ENCODE measurements at places on chromosomes 7 and 10.

GRCh38 chr10:129945526-129945925 lies 18.5 kb downstream of the EBF3 start:
- DNase-seq: no peak

GRCh38 chr7:77351539-77352004 lies 64.6 kb downstream of the GSAP start:
- no peak for DNase-seq

DNA sequence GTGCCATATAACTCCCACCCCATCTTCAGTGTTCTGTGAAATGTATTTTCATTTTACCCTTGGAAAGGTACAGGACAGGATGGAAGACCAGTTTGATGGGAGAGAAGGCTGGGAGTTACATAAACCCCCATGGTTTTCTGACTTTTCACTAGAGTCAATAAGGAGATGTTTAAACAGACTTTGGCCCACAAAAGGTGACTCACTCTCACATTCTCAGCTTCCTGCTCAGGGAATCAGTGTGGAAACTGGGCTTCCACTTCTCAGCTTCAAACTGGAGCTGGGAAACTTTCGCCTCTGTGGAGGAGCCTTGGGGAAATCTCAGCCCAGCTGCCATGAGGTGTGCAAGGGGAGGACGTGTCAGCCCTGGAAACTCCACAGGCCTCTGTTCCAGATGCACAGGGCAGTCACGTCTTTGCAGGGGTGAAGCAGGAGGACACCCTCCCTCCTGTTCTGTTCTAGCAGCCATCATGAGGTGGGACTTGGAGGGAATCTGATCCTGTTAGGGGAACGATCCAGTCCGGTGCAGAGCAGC lies 560.5 kb upstream of the GALNT17 start:
- no peak for DNase-seq

- no peak for DNase-seq
These were observed 15.3 kb downstream of the SFRP4 start for GRCh38 chr7:37901236-37901827.

DNA sequence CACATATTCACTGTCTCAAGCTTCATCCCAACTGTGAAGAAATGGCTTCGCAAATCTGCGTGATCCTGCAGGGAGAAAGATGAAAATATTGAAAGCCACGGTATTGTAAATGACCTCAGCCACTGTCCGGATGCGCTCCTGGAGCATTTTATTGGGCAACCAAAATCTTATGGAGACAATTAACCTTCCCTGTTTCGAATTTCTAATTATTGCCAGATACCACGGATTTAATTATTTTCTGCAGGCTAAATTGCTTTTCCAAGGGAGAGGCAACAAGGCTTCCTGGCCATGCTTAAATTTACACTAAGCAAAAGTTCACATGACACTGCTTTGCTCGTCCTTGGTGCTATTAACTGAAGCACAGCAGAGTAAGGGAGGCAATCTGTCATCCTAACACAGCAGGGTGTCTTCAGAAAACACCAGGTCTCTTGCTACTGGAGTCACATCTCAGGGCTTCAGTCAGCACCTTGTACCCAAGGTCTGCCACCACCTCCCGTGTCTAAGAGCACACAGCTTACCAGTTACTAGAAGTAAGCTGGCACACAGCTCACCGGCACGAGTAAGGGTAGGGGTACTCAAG lies 162.2 kb downstream of the SFMBT2 start:
- DNase-seq: no peak

DNA sequence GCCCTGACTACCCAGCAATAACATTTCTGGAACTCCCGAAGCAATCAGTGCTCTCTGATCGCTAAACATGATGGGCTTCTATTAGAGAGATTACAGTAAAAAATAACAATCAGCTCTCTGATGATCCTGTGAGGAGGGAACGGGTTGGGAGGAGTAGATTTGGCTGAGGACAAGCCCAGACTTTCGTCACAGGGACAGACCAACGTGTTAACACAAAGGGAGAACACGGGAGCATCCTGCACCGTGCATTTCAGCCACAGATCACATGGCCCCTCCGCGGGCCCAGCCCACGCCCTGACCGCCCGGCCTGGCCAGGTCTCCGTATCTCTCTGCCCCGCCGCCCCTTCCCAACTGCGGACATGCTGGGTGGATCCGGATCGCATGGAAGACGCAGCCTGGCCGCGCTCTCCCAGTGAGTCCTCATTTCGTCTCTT lies 95.0 kb upstream of the AGBL3 start:
- DNase-seq: peak; percentile 91

GRCh38 chr7:150731916-150732315 lies 5.3 kb upstream of the GIMAP5 start:
- no peak for DNase-seq

DNA sequence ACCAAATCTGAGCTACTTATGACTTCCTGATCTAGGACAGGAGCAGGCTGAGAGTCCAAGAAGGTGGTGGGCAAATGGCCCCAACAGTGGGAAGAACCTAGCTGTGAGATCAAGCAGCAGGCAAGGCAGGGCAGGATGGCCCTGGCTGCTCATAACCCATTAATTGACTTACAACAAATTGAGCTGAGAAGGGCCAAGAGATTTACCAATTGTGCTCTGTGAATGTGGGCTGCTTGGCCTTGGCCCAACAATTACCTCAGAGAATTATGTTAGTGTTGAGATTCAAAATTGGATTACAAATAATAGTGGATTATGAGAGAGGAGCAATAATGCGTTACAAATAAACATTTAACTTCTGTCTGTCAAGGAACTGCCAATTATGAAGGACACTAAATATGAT lies 956.5 kb downstream of the KCNMA1 start:
- no peak for DNase-seq

DNA sequence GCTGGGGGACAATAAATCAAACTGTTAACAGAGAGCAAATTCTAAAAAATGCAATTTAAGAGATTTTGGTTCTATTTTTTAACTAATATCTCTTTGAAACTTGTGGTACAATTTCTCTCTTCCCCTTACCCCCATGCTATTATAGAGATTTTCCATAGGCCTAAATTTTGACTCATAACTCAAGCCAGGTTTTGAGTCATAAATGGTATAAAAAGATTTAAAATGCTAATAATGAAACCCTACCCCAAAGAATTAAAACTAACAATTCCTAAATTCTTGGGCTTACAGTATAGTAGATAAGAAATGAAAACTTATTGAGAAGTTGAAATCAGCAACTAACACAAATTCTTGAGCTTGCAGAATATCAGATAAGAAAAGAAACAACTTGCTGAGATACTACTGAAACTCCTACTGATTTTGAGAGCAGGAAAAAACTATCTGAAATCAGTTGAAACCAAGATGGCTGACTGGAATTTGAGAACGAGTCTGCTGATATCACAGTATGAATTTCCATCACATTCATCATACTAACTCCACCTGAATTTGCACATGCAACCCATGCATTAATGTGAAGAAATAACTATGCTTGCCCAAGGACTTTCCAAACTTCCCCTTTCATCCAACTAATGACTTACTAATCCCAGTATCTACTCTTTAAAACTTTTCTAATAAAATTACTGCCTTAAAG lies 36.3 kb downstream of the POT1 start:
- DNase-seq: no peak

- DNase-seq: no peak
These were observed 202.2 kb downstream of the AUTS2 start for GRCh38 chr7:69800495-69800894.

DNA sequence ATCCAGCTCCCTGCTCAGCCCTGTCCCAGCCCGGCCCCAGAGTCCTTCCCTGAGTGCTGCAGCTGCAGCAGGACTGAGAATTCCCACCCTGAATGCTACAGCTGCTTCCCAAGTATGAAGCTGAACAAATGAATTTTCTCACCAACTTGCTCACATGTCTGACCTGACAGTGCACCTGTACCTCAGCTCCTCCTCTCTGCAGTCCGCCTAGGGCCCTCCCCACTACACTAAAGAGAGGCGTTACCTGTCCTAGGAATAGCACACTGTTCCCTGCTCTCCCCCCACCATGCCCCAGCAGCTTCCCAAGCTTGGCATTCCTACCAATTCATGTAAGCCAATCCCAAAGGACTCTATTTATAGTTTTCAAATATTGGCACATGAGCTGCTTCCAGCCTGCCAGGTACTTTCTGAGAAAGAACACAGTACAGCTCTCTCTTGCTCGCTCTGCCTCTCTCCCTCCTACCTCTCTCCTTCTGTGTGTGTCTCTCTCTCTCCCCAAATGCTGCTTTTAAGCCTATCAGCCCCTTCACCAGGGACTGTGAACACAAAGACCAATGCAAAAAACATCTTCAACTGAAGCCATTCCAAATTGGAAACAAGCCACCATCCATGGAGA lies 400.1 kb downstream of the TNS3 start:
- no peak for DNase-seq

DNA sequence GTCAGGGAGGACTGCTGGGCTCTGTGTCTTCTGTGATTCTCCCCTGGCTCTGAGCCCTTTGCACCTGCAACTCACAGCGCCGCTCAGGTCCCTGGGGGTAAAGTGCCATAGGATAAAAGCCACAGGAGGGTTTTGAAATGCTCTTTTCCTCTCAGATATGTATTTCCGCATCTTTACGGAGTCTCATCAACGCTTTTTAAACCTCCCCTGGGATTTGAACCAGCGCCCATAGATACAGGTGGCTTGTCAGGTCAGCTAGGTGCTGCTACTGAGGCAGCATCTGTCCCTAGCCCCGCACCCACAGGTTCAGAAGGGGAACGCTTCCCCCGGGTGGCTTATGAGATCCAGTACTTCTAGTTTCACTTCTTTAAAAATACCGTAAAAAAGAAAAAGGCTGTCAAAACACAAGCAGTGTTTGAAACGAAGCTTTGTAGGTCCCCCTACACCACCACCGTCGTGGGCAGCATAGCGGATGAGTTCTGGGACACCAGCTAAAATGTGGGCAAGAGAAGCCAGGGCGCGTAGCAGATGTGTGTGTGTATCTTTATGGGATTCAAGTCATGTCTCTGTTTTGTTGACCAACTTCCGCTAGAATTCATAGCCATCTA lies 173.5 kb downstream of the CUX1 start:
- no peak for DNase-seq

- no peak for DNase-seq
These were observed 34.3 kb upstream of the HERPUD2 start for GRCh38 chr7:35729061-35729783.

- DNase-seq: no peak
These were observed 32.1 kb downstream of the UMAD1 start for GRCh38 chr7:7672545-7673239.

- no peak for DNase-seq
These were observed 26.1 kb upstream of the DUSP5 start for GRCh38 chr10:110471566-110472139.

- DNase-seq: no peak
These were observed 255.7 kb downstream of the BUB3 start for GRCh38 chr10:123409884-123410283.

- peak; percentile 18 for DNase-seq
These were observed 238.5 kb downstream of the ZMYND11 start for GRCh38 chr10:373526-374309.

DNA sequence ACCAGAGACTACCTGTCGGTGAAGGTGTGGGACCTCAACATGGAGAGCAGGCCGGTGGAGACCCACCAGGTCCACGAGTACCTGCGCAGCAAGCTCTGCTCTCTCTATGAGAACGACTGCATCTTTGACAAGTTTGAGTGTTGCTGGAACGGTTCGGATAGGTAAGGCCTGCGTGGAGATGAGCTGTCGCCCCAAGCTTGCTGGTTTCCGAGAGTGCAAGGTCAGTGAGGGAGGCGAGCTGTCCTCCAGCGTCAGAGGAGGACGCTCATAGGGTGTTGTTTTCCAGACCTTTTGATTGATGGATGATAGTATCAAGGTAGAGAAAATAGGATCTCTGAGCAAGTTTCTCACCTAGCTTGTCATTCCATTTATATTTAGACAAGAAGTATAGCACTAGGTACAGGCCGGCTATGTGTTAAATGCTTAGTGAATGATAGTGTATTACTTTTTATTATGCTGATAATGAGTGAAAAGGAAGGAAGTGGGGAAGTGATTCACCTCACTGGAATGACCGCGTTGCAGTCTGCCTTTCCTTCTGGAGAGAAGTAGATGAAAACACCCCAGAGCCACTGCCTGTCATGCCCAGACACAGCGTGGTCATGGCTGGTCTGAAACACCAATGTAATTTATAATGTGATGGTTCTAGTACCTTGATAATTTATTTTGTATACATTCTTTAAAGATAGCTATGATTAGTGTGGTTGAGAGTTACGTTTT lies 33.9 kb downstream of the BNIP3 start:
- DNase-seq: no peak

DNA sequence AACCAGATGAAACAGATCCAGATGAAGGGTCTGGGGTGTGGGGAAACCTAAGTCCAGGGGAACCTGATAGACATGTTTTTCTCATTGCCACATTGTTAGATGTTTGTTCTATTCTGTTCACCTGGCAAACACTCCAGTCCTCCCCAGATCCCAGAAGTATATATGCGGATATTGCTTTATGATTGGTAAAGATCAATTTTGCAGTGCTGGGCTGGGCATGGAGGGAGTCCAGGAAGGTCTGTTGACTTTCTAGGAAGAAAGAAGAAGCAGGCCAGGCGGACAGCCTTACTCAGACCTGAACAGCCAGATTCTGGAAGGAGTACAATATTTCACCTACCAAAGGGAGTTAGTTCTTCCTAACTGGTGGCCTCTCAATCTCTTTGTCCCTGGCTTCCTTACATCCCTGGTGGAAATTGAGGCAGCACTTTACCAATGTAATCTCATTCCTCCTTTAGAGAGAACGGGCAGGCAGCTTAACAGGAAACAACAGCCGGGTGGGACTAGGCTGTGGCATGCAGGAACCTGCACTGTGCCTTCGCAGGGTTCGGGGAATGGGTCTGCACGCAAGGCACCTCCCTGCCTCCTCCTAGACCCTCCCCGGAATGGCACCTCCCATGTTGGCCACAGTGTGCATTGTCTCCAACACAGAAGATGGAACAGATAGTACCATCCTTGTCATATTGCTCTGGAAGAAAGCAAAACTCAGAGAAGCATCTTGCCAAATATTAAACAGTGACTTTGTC lies 930 bp downstream of the GIMAP6 start:
- DNase-seq: no peak

GRCh38 chr7:113246738-113247137 lies 128.4 kb upstream of the SMIM30 start:
- no peak for DNase-seq

GRCh38 chr10:63588436-63589167 lies 67.4 kb downstream of the REEP3 start:
- DNase-seq: no peak

DNA sequence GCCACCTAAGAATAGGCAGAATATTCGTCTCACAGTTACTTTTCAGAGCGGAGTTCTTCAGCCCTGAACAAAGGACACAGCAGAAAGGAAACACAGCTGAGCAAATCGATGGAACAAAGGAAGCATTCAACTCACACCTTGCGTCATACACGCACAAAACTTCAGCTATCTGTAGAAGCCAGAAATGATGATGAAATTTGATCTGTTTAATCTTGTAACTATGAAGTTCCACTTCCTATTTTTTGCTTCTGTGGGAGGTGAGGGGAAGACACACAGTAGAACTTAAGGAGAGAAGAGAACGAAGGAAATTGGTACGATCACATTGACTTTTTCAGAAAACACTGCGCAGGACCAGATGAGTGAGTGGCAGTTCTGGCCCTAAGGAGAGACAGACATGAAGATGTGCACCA lies 26.2 kb downstream of the FAM171A1 start:
- DNase-seq: no peak
